Vagina (tissue), 2 donors: ENCODE measurements at places on chromosomes 12 and 14.

DNA sequence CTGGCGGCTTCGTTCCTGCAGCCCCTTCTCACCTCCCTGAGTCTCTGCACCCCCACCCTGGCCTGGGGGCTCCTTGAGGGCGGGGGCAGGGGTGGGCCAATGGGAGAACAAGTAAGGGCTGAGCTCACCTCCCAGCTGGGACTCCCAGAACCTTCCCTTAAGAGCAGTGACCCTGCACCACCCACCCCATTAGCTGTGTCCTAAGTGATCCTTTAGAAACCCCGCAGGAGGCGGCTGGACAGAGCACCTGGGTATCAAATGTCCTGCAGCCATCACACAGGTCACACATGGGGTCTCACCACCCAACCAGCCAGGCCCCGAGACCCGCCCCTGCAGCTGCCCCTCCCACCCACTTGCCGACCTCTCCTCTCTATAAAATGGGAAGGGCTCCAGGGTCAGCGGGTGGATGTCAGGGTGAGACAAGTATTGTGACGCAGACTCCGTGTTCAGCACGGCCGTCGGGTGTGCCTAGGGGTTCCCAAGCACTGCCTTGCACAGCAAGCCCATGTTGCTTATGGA is 151.2 kb upstream of the C14orf180 start:
- DNase-seq = no peak

GRCh38 chr12:132899033-132899432 is 11.6 kb upstream of the CHFR start:
- DNase-seq = no peak

DNA sequence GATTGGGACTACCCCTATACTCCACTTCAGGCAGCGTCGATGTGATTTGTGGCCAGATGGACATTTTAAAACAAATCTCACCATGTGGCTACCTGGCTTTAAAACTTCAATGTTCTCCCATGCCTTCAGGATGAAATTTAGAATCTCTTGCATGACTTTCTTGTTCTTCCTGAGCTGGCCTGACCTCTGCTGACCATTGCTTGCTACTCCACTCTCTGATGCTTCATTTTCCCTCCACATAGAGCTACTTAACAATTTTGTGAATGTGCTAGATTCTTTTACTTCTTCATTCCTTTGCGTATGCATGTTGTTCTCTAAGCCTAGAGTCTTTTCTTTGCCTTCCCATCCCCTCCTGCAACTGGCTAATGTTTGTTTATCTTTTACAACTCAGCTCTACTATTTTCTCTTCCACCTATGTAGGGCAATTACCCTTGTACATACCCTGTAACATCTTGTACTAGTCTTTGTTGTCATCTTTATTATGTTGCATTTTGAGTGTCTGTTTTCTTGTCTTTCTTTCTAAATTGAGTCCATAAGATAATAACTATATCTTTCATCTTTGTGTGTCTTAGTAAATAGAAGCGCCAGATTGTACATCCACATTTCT is 41.2 kb downstream of the YLPM1 start:
- no peak for DNase-seq

GRCh38 chr14:96285667-96286066 is 29.7 kb downstream of the BDKRB1 start:
- DNase-seq = no peak
